ENCODE measurements at places on chromosomes 16 and 17. TPM values are rescaled to one million over a fixed set of nuclear protein-coding genes. Genes with fewer than 3 reads are reported as not detected.

HOXB6 gene
- total RNA-seq = not detected

ALDOA gene
- total RNA-seq = 714 TPM

DNA sequence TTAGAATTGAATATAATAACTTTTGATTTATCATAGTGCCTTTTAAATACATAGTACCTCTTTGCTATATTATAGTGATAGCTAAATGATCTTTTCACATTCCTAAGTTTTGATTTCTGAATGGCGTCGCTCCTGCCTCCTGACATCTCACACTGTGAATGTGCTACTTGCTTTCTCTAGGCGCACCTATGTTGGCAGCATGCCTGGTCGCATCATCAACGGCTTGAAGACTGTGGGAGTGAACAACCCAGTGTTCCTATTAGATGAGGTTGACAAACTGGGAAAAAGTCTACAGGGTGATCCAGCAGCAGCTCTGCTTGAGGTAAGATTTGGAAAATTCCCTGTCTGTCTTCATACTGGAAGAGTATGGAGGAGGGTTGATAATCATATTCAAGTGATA, 29.8 kb upstream of the ABCC11 start:
- DNase-seq = no peak

DNA sequence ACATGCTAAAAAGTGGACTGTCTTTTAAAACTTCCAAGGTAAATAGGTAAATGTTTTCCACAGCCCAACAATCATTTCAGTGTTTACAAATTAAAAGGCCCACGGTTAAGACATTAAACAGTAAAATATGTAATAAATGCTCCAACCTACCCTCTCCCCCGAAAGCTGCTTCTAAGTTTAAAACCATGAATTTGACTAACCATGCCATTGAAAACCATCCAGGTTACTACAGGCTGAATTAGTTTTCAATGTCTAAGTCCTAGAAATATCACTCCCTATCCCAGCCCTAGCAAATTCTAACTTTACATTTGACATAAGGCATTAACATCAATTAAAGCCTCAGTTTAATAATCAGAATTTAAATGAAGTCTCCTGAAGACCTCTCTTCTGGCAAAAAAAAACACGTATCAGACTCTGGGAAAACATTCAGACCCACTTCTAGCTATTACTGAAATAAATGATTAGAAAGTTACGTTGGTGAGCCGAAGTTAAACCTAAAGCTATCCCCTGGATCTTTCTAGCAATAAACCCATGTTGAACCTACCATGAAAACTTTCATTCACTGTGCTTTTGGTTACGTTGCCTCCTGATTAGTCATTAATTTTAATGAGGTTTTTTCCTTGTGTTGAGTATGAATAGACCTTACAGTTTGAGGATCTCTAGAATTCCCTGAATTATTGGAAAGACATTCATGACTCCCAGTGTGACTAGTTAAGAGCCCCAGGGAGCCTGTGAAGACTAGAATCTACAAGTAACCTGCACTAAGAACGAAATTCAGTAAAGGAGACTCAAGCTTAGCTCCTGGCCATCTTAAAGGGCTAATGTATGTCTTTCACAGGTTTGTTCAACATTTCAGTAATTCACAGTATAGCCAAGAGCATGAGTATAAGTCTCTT, 1.7 kb upstream of the POLG2 start:
- DNase-seq = no peak

GRCh38 chr17:58615768-58616659, 75.8 kb downstream of the TEX14 start:
- no peak for DNase-seq

DNA sequence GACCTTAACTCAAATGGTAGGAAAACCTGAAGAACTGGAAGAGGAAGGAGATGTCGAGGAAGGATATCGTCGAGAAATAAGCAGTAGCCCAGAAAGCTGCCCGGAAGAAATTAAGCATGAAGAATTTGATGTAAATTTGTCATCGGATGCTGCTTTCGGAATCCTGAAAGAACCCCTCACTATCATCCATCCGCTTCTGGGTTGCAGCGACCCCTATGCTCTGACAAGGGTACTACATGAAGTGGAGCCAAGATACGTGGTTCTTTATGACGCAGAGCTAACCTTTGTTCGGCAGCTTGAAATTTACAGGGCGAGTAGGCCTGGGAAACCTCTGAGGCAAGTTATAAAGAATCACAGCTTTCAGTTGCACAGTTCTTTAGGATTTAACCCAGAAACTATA, 15.5 kb downstream of the ERCC4 start:
- peak; percentile 92 for DNase-seq

Measured in endodermal cell (in vitro differentiated cells).